ENCODE measurements at places on chromosomes 6 and 20.

- DNase-seq = no peak
These were observed 20.3 kb upstream of the TENT5A start for GRCh38 chr6:81772741-81773140.

- DNase-seq = no peak
These were observed 116.6 kb downstream of the MRPL14 start for GRCh38 chr6:44010411-44011349.

GRCh38 chr6:10831609-10832008 is 6.7 kb downstream of the MAK start:
- no peak for DNase-seq

GRCh38 chr20:7695635-7696034 is 244.6 kb downstream of the HAO1 start:
- no peak for DNase-seq

- no peak for DNase-seq
These were observed 36.4 kb upstream of the FBXL4 start for GRCh38 chr6:98984121-98984520.

- no peak for DNase-seq
These were observed 16.6 kb downstream of the SMOC2 start for GRCh38 chr6:168457653-168457934.

GRCh38 chr6:131600716-131601115 is 27.3 kb downstream of the MED23 start:
- DNase-seq = no peak

GRCh38 chr6:134379599-134379998 is 61.7 kb upstream of the SGK1 start:
- no peak for DNase-seq

DNA sequence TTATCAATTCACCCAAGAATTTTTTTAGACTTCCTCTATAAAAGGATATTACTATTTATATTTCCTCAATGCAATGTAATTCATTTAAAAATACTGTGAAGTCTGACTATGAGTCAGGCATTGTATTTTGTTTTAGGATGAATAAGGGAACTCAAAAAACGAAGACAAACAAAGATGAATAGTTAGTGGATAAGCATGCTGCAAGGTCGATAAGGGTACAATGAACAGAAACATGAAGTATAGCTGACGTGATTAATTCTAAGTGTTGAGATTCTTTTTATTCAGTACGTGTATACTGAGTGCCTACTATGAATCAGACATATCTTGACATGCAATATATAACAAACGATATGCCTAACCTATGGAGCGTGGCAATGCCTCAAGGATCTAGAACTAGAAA is 105.4 kb downstream of the PDE10A start:
- no peak for DNase-seq

- DNase-seq = peak; percentile 19
These were observed 570 bp downstream of the TULP4 start for GRCh38 chr6:158312672-158313397.

GRCh38 chr6:149153100-149153499 is 164.4 kb upstream of the TAB2 start:
- DNase-seq = no peak

- DNase-seq = no peak
These were observed 27.5 kb downstream of the EPB41L1 start for GRCh38 chr20:36181934-36182603.

DNA sequence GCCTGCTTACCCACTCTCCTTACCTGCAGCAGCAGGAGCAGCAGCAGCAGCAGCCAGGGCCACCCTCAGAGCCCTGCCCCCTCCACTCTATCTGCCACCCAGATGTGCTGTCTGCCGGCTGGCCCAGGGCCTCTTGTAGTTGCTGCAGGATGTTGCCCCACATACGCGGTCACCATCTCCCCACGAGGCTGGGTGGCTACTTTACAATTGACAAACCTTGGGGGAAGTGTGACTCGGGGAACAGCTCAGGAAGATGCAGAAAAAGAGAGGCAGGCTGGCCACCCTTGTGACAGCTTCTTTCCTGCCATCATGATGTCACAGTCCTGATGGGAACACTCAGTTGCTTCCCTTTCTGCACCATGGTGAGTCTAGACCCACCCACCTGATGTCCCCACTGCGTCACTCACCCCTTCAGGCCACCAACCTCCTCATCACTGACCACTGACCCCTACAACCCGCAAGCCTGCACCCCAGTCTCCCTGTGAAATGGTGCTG is 14.5 kb downstream of the TREM1 start:
- no peak for DNase-seq

- DNase-seq = no peak
These were observed 30.2 kb downstream of the SNX9 start for GRCh38 chr6:157853018-157853805.

- no peak for DNase-seq
These were observed 168.2 kb downstream of the DLL1 start for GRCh38 chr6:170122651-170123050.

GRCh38 chr6:37123957-37124729 is 45.8 kb upstream of the PIM1 start:
- DNase-seq = no peak

GRCh38 chr20:4459081-4459480 is 262.6 kb upstream of the PRND start:
- DNase-seq = no peak

DNA sequence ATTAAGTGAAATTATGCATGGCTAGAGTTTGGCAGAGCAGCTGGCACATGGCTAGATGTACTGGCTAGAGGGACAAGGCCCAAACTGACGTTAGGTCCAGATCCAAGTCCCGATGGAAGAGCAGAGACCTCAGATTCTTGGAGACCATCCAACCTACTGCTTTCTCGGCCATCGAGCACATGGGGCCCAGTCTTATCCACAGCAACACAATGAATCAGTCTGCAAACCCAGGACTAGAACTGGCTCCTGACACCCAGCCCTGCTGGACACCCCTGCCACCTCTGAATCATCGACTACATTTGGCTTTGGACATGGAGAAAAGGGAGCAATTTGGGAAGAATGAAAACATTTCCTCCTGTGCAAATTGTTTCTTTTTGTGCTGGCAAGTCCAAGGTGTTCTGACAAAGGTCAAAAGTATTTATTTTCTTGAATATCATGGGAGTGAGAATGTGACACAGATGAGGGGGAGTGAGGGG is 23.9 kb upstream of the YWHAB start:
- DNase-seq = no peak

DNA sequence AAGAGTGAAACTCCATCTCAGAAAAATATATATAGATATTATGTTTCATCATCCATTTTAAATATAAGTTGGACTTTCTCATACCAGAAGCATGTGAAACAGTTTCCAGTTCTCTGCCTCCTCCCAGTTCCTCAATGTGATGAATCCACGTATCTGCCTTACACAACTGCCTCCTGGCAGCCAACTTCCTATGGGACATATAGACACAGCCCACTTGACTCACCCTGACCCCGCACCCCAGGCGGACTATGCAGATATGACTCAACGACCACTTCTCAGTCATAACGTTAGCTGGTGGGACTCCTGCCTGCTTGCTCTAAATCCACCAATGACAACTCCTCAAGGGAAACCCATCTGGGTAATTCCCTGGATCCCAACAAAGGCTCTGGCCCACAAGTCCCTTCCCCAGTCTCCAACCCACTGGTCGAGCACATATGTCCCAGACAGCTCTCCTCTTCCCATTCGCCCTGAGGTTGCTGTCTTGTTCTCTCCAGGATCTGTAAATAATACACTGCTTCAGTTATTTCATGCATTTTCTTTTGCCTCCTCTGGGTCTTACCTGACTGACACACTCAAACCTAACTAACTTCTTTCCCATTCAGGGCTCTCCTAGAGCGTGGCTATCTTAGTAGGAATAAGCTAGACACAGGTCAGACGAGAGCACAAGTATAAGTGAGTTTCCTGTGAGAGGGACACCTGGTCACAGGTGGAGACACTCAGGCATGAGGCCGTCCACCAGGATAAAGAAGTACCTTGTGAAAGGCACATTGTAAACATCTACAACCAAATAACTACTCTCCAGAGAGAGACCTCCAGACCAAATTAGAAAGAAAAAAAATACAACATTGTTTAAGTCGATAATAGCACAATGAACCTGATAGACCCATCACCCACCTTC is 548.5 kb downstream of the CD83 start:
- DNase-seq = no peak

DNA sequence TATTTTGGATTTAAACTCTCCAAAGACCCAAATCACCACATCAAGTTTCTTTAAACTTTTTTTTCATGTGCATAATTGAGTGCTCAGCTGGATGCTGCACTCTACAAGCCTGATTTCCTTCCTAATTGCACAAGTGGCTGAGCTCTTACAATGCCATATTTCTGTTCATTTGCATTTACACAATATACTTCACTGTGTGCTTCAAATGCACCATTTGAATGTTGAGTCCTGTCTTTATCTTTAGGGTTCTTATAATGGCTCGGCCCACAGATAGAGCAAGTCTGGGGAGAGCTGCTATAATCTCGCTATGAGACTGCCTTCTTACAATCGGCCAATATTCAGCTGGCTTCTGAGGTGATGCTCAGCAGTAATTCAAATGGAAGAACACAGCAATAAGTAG is 200.6 kb upstream of the MAP3K7 start:
- DNase-seq = no peak

- DNase-seq = no peak
These were observed 161.1 kb upstream of the DTNBP1 start for GRCh38 chr6:15823838-15824414.

- DNase-seq = no peak
These were observed 8.9 kb upstream of the UNC93A start for GRCh38 chr6:167282165-167282564.

- DNase-seq = no peak
These were observed 206.0 kb upstream of the FOXQ1 start for GRCh38 chr6:1105833-1106400.

GRCh38 chr6:8180327-8181159 is 78.2 kb upstream of the EEF1E1 start:
- DNase-seq = no peak

- DNase-seq = no peak
These were observed 100.2 kb upstream of the HMGN3 start for GRCh38 chr6:79334674-79335073.

DNA sequence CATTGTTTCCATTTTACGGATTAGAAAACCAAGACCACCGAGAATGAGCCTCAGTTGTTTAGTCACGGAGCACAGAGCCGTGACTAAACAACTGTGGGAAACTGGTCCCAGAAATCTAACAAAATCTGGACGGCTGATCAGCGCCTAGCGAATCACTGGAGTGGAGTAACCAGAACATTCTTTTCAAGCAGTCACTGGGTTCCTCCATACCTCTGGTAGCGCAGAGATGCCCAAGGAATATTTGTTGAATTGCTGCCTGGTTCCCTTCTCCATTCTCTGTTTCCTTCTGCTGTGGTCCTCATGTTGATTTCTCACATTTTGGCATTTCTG is 62.0 kb downstream of the GPX5 start:
- no peak for DNase-seq

DNA sequence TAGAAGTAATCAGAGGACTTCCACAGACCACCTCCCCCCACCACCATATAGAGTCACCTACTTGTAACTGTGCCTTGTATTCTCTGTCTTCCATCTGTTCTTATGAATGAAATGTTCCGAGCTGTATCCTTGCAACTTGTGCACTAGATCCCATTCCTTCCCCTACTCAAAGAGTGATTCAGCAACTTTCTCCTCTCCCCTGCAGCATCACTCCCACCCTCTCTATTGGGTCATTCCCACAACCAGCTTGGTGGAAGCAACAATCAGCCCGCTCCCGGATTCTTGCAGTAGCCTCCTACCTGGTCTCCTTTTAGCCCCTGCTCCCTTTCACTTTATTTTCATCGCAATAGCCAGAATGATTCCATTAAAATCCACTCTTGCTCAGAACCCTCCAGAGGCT is 34.9 kb upstream of the REV3L start:
- DNase-seq = no peak

GRCh38 chr20:3654326-3655130 is 8.7 kb downstream of the GFRA4 start:
- no peak for DNase-seq

DNA sequence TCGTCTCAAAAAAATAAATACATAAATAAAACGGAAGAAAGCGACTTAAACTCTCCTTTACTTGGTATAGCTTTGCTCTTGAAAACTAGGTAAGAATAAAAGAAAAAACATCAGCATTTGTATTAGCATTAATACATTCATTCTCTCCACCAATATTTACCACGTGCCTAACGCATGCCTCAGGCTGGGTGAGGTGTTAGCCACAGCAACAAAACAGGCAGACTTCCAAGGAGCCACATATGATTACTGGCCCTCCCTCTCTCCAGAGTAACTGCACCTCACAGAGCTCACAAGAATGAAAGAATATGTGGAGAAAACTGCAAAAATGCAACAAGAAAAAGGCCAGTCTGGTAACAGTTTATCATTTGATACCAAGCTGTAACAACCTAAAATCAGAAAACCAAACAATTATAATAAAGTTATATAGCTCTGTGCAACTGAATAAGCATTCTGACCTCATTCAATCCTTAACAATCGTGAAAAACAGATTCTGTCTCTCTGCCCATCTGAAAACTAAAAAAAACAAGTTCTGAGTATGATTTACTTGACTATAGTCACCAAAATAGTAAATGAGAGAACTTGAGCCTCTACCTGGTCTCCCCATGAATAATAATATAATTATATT is 5.2 kb downstream of the NAPB start:
- no peak for DNase-seq

DNA sequence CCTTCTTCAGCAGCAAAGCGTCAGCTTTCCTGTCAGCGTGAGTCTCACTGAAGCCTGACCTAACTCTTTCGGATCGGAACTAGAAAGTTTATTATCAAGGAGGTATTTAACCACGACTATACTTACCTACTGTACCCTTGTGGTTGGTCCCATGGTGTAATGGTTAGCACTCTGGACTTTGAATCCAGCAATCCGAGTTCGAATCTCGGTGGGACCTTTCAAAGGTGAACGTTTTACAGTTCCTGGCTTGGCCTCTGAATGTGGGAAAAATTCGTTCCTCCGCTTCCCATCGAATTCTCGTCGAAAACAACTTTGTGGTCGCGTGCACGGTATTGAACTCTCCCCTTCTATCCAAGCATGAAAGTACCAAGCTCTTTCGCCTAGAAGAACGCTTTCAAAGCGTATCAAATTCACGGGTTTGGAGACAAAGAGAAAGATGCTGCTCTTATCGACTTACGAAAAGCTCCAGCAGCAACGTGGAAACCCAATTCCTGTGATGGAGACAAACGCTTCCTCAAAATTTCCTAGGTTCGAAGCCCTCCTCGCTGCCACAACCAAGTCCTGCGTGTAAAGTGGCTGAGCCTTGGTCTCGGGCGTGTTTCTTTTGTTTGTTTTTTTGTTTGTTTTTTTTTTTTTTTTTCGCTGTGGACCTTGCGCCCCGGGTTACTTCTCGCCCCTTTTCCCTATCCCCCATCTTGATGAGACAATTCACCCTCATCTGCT is 63.7 kb downstream of the GPX5 start:
- DNase-seq = no peak

Data from caudate nucleus (tissue), 63 donors.